ENCODE measurements at places on chromosomes 4 and X. TPM values are rescaled to one million over a fixed set of nuclear protein-coding genes. Genes with fewer than 3 reads are reported as not detected.

HELT gene
- not detected for total RNA-seq

SOWAHD gene
- 2.3 TPM for total RNA-seq

STPG2 gene
- 0.40 TPM for total RNA-seq

SPON2 gene
- 0.80 TPM for total RNA-seq

RNF150 gene
- total RNA-seq: 0.55 TPM

C4orf36 gene
- total RNA-seq: 2.0 TPM

CDKL2 gene
- total RNA-seq: 0.55 TPM

GUCY1B1 gene
- 3.1 TPM for total RNA-seq

TRIM61 gene
- total RNA-seq: not detected

HOPX gene
- total RNA-seq: not detected

YIPF6 gene
- 36.1 TPM for total RNA-seq

MAGEA12 gene
- 0.23 TPM for total RNA-seq

EPHA5 gene
- total RNA-seq: 2.2 TPM

ING2 gene
- total RNA-seq: 17.3 TPM

SPRY1 gene
- total RNA-seq: 26.4 TPM

STOX2 gene
- total RNA-seq: 3.6 TPM

SPANXA2 gene
- total RNA-seq: not detected

ZFP92 gene
- not detected for total RNA-seq

STBD1 gene
- total RNA-seq: 10.9 TPM

CT45A2 gene
- not detected for total RNA-seq

CCNB3 gene
- total RNA-seq: 0.33 TPM

EGFL6 gene
- not detected for total RNA-seq
